ENCODE measurements at places on chromosomes 2 and 18.
A peak's percentile ranks its signal among the peaks of the same experiment; 100 is the strongest.

GRCh38 chr2:212423089-212423488 lies 115.5 kb downstream of the ERBB4 start:
- DNase-seq = no peak

DNA sequence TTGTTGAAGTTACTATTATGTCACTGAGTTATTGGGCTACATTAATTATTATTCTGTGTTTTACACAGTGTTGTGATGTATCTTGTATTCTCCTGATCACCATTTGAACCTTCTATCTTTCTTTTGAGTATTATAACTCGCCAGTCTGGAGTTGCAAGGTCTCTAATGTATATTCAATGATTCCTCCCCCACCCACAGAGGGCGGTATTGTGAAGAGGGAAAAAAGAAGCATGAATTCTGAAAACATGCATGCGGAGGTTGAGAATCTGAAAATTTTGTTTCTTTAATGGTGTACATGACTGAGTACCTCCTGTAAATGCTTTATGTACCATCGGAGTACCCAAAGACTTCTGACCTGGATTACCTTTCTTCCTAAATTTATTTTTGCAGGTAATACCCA lies 266.6 kb downstream of the NR4A2 start:
- DNase-seq = no peak

DNA sequence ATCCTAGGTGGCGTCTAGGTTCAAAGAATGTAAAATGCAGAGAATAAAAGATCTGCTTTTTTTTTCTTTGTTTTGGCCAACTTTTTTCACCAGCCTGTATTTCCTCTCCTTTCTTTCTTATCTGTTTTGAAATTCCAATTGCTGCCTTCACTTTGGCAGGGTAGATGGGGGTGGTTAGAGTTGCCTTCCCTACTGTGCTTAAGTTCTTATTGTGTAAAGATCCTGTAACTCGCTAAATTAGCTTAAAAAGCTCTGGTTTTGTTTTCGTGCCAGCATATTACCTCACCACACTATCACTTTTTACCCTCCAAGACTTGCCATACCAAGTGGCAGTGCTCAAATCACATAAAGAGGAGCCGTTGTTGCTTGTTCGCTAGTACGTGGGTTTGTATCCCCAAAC lies 921.7 kb downstream of the DPP10 start:
- DNase-seq = no peak

GRCh38 chr2:69718338-69718965 lies 23.5 kb upstream of the ANXA4 start:
- DNase-seq = no peak

GRCh38 chr2:120605231-120605935 lies 130.3 kb upstream of the GLI2 start:
- DNase-seq = peak; percentile 82

DNA sequence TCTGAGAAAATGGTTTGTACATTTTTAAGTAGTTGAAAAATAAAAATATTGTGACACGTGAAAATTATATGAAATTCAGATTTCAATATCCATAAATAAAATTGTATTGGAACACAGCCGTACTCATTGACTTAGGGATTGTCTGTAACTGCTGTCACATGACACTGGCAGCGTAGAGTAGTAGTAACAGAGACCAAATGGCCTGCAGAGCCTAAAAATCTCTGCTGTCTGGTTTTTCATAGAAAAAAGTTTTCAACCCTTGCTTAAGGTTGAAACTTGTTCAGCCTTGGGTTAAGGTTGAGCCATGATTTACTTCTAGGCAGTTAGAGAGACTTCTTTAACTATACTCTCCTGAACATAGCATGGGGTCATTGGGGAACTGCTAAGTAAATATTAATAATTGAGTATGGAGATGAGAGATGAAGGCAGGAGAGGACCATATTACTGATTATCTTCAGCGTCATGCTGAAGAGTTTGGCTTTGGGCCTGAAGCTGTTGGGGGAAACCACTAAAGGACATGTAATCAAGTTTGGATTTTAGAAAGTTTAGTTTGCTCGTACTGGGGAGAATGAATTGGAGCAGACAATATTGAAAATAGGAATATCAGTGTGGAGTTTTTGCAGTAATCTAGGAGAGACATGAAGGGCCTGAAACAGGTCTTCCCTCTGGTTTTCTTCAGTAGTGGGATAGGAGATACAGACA lies 16.2 kb downstream of the EML4 start:
- no peak for DNase-seq

Data from DMS79 (cell line).